ENCODE measurements at places on chromosomes 5 and 9.
A peak's percentile ranks its signal among the peaks of the same experiment; 100 is the strongest.

GRCh38 chr5:135443161-135443960 lies 3.8 kb downstream of the DCANP1 start:
- DNase-seq, result no peak

GRCh38 chr5:35198075-35198474 lies 32.2 kb downstream of the PRLR start:
- peak; percentile 44 for DNase-seq

DNA sequence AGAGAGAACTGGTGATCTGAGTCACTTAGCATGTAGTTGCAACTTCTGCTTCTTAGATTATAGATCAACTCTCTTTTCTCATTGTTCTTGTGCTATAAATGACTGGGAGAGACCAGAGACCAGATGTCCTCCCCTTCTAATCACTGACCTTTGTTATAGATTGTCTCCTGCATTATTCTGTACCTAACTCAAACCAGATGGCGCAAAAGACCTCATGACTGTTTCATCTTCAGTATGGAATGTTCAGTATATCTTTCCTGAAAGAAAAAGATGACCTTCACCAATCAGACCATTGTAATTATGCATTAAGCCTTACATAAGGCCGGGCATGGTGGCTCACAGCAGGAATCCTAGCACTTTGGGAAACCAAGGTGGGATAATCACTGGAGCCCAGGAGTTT lies 30.5 kb upstream of the ADAM19 start:
- no peak for DNase-seq

DNA sequence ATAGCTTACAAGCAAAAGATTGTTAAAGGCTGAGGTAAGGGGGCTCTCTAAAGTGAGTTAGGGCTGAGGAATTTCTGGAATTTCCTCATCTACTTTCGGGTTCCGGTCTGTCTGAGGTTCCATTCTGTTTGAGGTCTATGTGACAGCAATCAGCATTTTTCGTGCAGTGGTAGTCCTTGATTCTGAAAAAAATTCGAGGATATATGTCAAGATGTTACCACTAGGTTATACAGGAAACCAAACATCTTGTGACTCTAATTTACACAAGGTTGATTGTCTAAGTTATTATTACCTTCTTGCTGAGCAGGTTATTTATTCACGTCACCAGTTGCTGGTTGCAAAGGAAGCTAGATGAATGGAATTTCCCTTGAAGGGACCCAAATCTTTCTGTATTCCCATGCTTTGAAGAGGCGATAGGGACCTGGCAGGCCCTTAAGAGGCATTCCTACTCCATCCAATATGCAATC lies 35.2 kb downstream of the RLN2 start:
- DNase-seq, result no peak

GRCh38 chr5:123035360-123035917 lies 1.1 kb downstream of the PPIC start:
- DNase-seq, result peak; percentile 58

DNA sequence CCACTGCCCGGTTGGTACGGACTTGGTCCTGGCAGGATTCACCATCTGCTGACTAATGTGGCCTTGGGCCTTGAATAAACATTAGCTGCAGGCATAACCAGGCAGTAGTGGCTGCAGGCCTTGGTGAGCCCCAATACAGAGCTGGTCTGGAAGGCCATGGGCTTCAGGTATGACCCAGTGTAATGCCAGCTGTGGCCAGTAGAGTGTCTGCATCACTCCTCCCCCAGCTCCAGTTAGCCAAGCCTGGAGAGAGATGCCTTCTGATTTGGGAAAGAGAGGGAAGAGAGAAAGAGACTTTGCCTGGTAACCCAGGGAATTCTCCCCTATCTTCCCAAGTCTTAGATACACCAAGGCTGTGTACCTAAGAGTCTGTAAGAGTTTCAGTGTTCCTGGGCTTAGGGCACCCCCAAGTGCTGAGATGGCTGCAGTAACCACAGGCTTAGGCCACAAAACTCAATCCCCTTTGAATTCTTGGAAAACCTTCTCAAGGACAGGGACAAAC lies 5.6 kb upstream of the C5 start:
- no peak for DNase-seq

DNA sequence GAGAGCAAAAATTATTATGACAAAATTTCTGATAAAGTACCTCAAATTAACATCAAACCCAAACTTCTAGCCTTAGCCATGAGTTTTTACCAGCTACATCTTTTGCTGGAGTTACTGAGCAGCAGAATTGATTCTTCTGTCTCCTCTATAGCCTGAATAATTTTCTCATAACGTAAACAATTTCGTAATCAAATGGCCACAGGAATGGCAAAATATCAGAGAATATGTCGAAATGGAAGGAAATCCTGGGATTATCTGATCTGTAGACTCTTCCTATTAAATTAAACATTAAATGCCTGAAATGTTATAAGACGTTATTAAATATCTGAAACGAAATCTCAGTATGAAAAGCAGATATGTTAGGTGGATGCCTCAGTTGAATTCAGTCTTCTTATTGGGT lies 41.1 kb downstream of the LURAP1L start:
- DNase-seq, result no peak

DNA sequence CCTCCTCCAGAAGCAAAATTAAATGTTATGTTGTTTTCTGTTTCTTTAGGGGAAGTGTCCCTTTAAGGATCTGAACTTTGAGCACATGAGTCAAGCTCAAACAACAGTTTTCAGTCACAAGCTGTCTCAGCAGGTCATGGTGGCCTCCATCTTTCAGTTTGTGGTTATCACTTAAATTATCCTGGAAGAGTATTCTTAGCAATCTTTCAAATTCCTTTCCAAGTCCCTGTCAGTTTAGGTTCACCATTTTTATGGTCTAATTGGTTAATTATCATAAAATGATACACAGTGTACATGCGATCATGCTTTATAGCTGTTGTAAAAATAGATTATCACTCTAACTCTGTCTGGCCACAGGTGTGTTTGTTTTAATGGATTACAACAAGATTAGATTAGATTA lies 43.1 kb upstream of the SELENOP start:
- no peak for DNase-seq

DNA sequence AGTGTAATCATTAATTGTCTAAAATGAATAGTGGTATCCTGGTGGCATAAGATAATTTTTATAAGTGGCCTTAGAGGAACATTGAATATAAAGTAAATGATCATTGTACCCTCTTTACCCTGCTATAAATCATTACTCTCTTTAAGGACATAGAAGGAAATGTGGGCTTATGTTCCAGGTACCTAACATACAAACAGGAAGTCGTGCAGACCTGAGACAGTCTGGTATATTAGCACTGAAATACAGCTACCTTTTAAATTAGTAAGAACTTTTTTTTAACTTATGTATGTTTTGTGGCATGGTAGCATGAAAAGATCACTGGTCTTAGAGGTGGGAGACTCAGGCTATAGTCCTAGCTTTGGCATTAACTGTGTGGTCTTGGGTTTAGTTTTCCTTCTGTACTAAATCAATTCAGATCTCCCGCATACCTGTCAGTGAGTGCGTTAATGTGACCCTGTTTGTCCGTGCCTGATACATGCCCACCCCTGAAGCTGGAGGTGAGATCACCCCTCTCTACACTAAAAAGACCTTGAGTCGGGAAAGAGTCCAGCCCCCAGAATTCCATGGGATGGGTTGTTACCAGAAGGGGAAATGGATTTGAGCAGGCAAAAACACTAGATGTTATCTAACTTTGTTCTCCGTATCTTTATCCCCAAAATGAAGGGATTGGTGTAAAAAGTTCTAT lies 59.4 kb upstream of the ERBIN start:
- DNase-seq, result no peak

Measured in NCI-H1417 (cell line).